Choroid plexus epithelial cell (primary cell): ENCODE measurements at places on chromosomes 4 and X.

- DNase-seq: no peak
Observed at GRCh38 chr4:184953971-184954370, 64.3 kb upstream of the HELT start.

- peak; percentile 97 for DNase-seq
Observed at GRCh38 chr4:128468123-128468989, 180.7 kb upstream of the PGRMC2 start.

GRCh38 chr4:152464030-152464823 is 71.7 kb downstream of the FBXW7 start:
- peak; percentile 21 for DNase-seq

DNA sequence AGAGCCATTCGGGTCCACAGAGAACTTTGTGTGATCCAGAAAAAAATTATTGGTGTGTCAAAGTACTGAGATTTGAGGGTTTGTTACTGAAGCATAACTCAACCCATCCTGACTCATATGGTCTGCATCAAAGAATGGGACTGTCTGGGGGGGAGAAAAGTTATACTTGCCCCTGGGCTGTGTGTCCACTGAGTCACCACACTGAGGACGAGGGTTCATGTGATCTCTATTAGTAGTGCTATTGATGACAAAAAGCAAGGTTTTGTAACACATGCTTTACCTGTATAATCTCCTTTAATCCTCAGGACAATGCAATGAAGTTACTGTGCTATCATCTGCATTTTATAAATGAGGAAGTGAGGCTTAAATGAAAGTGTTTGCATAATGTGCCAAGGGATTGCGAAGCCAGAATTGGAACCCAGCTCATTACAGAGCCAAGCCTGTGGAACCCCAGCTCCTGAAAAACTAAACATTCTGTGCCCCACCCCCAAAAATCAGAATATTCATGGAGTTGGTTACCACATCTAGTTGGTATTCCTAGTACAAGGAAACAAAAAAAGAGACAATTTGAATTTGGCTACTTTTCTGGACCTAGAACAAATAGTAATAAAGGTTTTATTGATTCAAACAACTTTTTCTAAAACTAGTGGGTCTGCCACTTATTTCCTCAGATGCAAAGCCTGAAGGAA is 31.2 kb downstream of the CCDC149 start:
- no peak for DNase-seq

GRCh38 chr4:7892212-7893019 is 47.2 kb downstream of the AFAP1 start:
- DNase-seq: peak; percentile 96

DNA sequence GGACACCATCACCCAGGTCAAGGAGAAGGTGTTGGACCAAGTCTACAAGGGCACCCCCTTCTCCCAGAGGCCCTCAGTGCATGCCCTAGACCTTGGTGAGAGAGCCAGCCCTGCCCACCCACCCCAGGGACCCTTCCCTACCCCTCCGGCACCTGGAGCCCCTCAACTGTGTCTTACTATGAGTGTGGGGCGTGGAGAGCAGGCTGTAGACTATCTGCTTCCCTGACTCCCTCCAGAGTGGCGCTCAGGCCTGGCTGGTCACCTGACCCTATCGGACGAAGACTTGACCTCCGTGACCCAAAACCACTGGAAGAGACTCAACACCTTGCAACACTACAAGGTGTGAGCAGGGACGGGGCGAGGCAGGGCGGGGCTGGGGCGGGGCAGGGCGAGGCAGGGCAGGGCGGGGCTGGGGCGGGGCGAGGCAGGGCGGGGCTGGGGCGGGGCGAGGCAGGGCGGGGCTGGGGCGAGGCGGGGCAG is 4.7 kb upstream of the SRPK3 start:
- no peak for DNase-seq

DNA sequence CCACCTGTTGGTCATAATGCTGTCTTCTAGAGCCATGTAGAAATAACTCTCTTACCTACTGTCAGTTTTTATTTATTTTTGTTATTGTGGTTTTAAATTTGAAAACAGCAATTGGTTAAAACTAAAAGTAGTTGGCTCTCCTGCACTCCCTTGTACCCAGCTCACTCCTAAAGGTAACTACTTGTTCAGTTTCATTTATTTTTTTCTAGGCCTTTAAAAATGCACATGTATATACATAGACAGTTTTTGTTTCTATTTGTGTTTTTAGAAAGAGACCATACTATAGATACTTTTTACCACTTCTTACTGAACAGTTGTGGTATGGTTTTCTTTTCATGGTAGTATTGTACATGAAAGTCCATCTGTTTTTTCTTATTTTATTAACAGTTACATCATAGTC is 16.8 kb downstream of the SMAD1 start:
- DNase-seq: no peak

- DNase-seq: no peak
Observed at GRCh38 chr4:6706173-6706572, 3.5 kb downstream of the MRFAP1L1 start.

- DNase-seq: no peak
Observed at GRCh38 chr4:92184566-92184965, 119.2 kb upstream of the GRID2 start.

- no peak for DNase-seq
Observed at GRCh38 chrX:18548996-18549395, 122.9 kb downstream of the RS1 start.

DNA sequence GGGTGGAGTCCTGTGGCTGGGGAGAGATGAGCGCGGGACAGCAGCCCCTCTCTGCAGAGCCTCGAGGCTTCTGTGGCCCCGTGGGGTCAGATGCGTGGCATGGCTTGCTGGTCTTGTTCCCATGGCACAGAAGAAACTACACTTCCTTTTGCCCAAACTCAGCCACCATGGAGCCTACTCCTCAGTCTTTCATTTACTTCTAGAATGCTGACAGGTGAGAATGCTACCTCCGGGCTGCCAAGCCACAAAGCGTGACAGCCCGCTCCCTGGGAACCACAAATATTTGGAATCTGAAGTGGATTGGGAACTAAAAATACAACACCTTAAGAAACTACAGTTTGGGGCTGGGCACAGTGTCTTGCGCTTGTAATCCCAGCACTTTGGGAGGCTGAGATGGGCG is 98.0 kb downstream of the TRAPPC11 start:
- no peak for DNase-seq

DNA sequence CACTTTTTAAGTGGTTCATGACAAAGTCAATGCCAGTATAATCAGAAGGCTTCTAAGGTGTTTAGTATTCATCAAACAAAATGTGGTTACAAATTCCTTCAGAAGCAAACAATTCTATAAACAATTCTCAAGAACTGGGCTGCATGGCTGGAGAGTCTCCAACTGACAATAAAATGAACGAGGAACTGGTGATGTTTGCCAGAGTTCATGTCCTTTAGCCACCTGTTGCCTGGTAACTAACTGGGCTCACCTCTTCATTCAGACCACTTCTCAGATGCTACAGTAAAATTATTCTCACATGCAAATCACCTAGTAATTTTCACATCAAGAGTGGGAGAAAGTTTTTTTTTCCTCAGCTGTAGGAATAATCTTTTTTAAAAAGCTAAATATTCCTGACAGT is 53.3 kb downstream of the CAMK2D start:
- DNase-seq: no peak

- no peak for DNase-seq
Observed at GRCh38 chr4:67678612-67679011, 22.3 kb downstream of the UBA6 start.

DNA sequence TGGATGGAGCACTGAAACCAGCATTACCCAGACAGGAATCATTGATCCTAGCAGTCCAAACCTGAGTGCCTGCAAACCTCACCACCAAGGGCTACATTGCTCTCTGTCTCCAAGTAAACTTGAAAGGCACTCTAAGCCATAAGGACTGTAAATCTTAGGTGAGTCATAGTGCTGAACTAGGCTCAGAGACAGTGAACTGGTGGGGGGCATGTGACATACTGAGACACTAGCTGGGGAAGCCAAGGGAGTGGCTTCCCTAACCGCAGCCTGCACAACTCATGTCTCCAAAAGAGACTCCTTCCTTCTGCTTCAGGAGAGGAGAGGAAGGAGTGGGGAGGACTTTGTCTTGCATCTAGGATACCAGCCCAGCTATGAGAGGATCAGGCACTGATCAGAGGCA is 235.5 kb upstream of the ACTRT1 start:
- DNase-seq: no peak

- DNase-seq: no peak
Observed at GRCh38 chrX:10208281-10208856, 51.6 kb downstream of the CLCN4 start.

DNA sequence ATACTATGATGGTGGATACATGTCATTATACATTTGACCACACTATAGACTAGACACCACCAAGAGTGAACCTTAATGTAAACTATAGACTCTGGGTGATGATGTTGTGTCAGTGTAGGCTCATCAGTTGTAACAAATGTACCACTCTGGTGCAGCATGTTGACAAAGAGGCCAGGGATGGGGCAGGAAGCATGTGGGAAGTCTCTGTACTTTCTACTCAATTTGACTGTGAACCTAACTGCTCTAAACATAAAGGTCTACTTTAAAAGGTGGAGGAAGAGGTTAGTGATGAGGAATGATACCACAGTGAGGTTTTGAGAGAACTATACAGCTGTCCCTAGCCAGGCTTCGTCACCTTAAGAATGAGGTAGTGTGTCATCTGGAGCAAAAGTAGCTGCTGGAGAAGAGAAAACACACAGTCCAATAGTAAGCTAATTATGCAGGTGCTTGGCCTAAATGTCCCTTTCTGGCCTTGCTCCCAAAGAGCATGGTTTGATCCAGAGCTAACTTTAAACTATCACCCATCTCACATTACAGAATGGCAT is 38.4 kb downstream of the GRSF1 start:
- no peak for DNase-seq

GRCh38 chr4:87044511-87045233 is 109.9 kb downstream of the AFF1 start:
- no peak for DNase-seq
